Osteocyte (in vitro differentiated cells): ENCODE measurements at places on chromosomes 12 and 14. TPM values are rescaled to one million over a fixed set of nuclear protein-coding genes. Genes with fewer than 3 reads are reported as not detected.
A peak's percentile ranks its signal among the peaks of the same experiment; 100 is the strongest.

DNA sequence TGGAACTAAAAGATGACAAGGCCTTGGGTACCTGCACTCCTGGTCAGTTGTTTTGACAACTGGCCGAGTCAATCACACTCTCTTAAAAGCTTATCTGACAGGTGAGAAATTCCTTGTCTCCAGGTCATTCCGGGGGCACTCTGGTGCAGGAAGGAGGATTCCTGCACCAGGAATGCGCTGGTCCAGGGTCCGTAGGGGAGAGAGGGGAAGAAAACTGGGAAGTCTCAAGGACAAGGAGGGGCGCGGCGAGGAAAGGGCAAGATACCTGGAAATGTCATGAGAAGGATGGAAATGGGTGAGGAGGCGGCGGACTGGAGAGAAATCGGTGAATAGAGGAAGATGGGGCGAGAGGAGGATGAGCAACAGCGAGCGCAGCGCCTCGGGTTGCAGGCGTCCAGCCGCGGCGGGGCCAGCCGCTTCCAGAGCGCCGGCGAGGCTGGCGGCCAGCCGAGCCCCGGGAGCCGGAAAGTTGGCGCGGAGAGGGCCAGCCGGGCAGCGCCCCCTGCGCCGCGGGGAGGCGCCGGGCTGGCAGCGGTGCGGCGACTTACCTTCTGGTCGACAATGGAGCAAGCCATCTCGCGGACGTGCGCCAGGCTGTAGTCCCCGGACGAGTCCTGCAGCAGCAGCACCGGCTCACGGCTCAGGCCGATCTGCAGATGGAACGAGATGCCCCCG is 809 bp downstream of the PRKD1 start:
- H3K27me3 ChIP-seq: peaks cover 10% of the 10 kb centered on the region
- H3K27ac ChIP-seq: peak overlapping the region; percentile 52
- H3K36me3 ChIP-seq: no peaks in the 10 kb centered on the region
- peak overlapping the region; percentile 89 for H3K4me3 ChIP-seq

- H3K36me3 ChIP-seq: no peaks in the 10 kb centered on the region
- H3K27me3 ChIP-seq: no peaks in the 10 kb centered on the region
- peaks cover 7% of the 10 kb centered on the region for H3K4me1 ChIP-seq
- no peak for DNase-seq
These were observed 3.9 kb upstream of the POC1B start for GRCh38 chr12:89529738-89530137.

Gene ARPC3
- 194 and 221 TPM in 2 replicates for total RNA-seq

GRCh38 chr14:55942826-55943225 is 175.4 kb upstream of the PELI2 start:
- no peak overlapping the region for H3K4me3 ChIP-seq
- no peaks in the 10 kb centered on the region for H3K36me3 ChIP-seq
- no peak for DNase-seq

- H3K4me1 ChIP-seq: no peaks in the 10 kb centered on the region
- no peak overlapping the region for H3K27ac ChIP-seq
- H3K36me3 ChIP-seq: no peaks in the 10 kb centered on the region
- peaks cover 26% of the 10 kb centered on the region for H3K27me3 ChIP-seq
These were observed 157.4 kb downstream of the PTCSC3 start for GRCh38 chr14:36019126-36019525.

DNA sequence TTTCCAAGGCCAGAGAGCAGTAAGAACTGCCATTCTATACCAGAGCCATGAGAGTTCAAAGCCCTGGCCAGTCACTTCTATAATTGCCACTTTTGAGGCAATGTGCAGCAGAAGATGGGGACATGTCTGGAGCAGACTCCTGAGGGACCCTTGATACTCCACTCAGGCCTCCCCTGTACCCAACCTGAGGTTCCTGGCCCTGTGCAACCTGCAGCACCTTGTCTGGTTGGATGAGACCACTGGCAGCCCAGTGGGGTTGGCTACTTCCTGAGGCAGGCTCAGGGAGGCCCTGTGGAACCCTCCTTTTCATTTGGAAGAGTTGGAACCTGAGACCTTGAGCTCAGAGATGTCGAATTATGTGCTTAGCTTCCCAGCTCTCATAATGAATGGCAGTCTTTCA is 54.4 kb downstream of the GALNT16 start:
- H3K4me3 ChIP-seq: no peak overlapping the region
- no peaks in the 10 kb centered on the region for H3K36me3 ChIP-seq
- DNase-seq: no peak
- H3K4me1 ChIP-seq: peaks cover 34% of the 10 kb centered on the region
- H3K27ac ChIP-seq: no peak overlapping the region

DNA sequence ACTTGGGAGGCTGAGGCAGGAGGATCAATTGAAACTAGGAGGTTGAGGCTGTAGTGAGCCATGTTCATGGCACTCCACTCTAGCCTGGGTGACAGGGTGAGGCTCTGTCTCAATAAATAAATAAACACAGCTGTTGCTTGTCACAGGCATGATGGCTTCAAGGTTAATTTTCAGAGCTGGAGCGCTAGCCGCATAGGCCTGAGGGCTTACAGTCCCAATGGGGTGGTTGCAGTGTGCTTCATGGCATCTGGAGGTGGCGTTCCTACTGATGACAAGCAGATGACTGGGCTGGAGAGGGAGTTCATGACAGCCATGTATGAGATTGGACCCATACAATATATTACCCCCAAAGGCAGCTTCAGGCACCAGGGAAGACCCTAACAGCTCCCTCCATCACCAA is 1.6 kb upstream of the FMNL3 start:
- DNase-seq: no peak
- no peaks in the 10 kb centered on the region for H3K36me3 ChIP-seq
- no peak overlapping the region for H3K27ac ChIP-seq
- H3K4me1 ChIP-seq: peaks cover 25% of the 10 kb centered on the region
- peaks cover 36% of the 10 kb centered on the region for H3K27me3 ChIP-seq

GRCh38 chr12:39619660-39620433 is at the start of gene ABCD2:
Gene ABCD2, minus strand, starts transcription at chr12:39619803. Its CDS starts 188 bp downstream, at chr12:39619615.
- peaks cover 7% of the 10 kb centered on the region for H3K4me1 ChIP-seq
- peaks cover 13% of the 10 kb centered on the region for H3K27me3 ChIP-seq
- no peak for DNase-seq
- no peak within 1 kb of the TSS for H3K4me3 ChIP-seq
- no peak within 1 kb of the TSS for H3K27ac ChIP-seq

DNA sequence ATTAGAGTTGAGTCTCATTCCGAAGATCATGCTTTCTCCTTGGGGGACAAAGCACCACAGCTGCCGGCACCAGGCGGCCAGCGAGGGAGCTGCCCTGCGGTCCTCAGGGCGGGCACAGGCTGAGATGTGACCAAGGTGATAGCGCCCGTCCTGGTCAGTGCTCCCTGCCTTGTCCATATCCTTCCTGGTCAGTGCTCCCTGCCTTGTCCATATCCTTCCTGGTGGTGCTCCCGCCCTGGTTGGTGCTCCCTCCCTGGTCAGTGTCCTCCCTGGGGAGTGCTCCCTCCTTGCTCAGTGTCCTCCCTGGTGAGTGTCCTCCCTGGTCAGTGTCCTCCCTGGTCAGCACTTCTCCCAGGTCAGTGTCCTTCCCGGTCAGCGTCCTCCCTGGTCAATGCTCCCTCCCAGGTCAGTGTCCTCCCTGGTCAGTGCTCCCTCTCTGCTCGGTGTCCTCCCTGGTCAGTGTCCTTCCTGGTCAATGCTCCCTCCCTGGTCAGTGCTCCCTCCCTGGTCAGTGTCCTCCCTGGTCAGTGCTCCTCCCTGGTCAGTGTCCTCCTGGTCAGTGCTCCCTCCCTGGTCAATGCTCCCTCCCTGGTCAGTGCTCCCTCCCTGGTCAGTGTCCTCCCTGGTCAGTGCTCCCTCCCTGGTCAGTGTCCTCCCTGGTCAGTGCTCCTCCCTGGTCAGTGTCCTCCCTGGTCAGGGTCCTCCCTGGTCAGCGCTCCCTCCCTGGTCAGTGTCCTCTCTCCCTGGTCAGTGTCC is 92.2 kb downstream of the ADGRD1 start:
- no peaks in the 10 kb centered on the region for H3K4me1 ChIP-seq
- no peak overlapping the region for H3K27ac ChIP-seq
- no peaks in the 10 kb centered on the region for H3K27me3 ChIP-seq
- no peak overlapping the region for H3K4me3 ChIP-seq
- no peak for DNase-seq
- H3K36me3 ChIP-seq: no peaks in the 10 kb centered on the region

- H3K4me1 ChIP-seq: no peaks in the 10 kb centered on the region
- no peak overlapping the region for H3K4me3 ChIP-seq
- no peak for DNase-seq
- no peaks in the 10 kb centered on the region for H3K27me3 ChIP-seq
- no peak overlapping the region for H3K27ac ChIP-seq
These were observed 49.9 kb downstream of the HELB start for GRCh38 chr12:66352197-66352596.

- DNase-seq: no peak
- H3K27me3 ChIP-seq: peaks cover 11% of the 10 kb centered on the region
- H3K4me1 ChIP-seq: peaks cover 10% of the 10 kb centered on the region
- H3K27ac ChIP-seq: no peak overlapping the region
- no peaks in the 10 kb centered on the region for H3K36me3 ChIP-seq
These were observed 36.1 kb upstream of the OR5AU1 start for GRCh38 chr14:21191809-21192446.

DNA sequence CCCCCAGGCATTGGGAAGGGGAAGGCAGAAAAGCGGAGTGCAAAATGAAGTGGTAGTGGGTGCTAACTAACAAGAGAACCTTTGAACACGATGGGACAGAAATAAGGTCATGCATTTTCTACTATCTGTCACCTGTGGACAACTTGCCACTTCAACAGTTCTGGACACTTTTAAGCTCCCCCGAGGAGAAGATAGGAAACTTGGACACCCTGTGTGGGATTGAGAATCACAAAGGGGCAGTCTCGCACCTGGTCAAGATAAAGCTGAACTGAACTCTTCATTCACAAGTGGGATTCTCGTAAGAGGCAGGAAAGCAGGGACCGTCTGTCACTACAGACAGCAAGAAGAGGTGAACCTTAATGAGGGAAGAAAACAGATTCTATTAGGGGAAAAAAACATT is 51.6 kb downstream of the EIF2S3B start:
- peaks cover 10% of the 10 kb centered on the region for H3K27me3 ChIP-seq
- H3K36me3 ChIP-seq: no peaks in the 10 kb centered on the region
- no peak for DNase-seq
- no peaks in the 10 kb centered on the region for H3K4me1 ChIP-seq
- no peak overlapping the region for H3K27ac ChIP-seq

DNA sequence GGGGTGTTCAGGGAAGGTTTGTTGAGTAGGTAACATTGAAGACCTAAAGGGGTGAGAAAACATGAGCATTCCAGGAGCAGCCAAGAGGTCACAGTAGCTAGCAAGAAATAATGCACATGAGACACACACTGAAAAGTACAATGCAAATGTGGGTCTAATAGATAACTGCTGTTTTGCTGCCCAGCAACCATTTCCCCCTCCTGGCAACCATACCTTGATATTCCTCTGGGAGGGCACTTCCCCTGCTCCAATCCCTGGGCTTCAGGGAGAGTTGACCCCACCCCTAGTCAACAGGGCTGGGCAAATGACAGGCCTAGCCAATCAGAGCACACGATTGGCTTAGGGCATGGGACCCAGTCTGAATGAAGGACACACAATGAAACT is 8.5 kb upstream of the ACTN1 start:
- peaks cover 4% of the 10 kb centered on the region for H3K4me1 ChIP-seq
- H3K4me3 ChIP-seq: no peak overlapping the region
- no peak for DNase-seq

DNA sequence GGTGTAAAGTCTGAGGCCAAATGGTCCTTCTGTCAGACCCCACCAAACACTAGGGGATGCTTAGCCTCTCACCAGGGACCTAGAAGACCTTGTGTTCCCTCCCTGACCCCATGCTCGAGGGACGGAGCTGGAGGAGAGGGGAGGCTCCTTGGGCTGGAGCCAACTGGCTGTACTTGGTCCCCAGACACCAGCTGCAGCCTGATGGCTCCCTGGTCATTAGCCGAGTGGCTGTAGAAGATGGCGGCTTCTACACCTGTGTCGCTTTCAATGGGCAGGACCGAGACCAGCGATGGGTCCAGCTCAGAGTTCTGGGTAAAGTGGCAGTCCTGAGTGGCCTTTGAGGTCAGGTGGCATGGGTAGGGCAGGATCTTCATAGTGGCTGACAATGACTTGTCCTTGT is 29.0 kb downstream of the PAPLN start:
- no peak overlapping the region for H3K27ac ChIP-seq
- H3K4me3 ChIP-seq: no peak overlapping the region
- no peak for DNase-seq
- peaks cover 8% of the 10 kb centered on the region for H3K4me1 ChIP-seq
- no peaks in the 10 kb centered on the region for H3K27me3 ChIP-seq

DNA sequence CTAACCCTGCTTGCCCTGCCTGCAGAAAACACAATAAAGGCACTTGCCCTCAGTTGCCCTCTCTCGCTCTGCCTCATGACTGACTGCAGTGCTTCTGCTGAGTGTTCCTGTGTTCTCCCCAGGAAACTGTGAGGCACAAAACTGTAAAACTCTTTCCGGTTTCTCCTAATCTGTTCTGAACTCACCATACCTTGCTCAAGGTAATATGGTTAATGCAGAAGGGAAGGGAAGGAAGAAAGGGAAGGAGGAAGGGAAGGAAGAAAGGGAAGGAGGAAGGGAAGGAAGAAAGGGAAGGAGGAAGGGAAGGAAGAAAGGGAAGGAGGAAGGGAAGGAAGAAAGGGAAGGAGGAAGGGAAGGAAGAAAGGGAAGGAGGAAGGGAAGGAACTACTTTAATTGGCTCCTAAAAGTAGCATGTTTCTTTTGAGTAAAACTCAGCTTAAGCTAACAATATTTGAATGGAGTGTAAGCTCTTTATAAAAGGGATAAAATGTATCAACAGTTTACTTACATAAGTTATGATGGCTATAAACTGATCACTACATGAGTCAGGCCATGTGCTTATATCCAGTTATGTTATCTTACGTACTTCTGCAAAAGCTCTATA is 334.0 kb upstream of the CLEC14A start:
- H3K27ac ChIP-seq: no peak overlapping the region
- no peak overlapping the region for H3K4me3 ChIP-seq
- H3K36me3 ChIP-seq: no peaks in the 10 kb centered on the region
- no peaks in the 10 kb centered on the region for H3K27me3 ChIP-seq
- DNase-seq: no peak
- H3K4me1 ChIP-seq: no peaks in the 10 kb centered on the region

DNA sequence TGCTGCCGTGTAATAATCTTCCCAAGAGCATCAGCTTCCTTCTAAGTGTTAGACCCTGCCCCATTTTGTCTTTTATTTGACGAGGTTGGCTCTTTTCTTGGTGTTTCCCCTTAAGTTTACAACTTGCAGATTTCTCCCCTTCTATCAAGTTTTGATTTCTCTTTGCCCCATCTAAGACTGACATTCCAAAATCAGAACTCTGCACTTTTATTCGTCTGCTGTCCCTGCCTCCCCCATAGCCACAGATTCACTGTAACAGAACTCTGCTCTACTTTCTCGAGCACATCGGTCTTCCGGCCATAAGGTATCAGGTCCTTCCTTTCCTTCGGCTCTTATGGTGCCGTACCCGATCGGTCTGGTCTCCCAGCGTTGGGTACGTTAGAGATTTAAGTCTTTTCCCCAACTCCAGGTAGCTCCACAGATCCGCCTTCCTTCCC is 563 bp downstream of the DCP1B start:
- peak overlapping the region; percentile 96 for H3K4me3 ChIP-seq
- DNase-seq: no peak
- H3K36me3 ChIP-seq: peaks cover 2% of the 10 kb centered on the region

GRCh38 chr14:49581209-49582112 is 4.7 kb downstream of the RPS29 start:
- no peaks in the 10 kb centered on the region for H3K27me3 ChIP-seq
- DNase-seq: peak; percentile 48
- H3K4me3 ChIP-seq: no peak overlapping the region
- H3K36me3 ChIP-seq: peaks cover 37% of the 10 kb centered on the region
